ENCODE measurements at places on chromosomes 6 and 20.

DNA sequence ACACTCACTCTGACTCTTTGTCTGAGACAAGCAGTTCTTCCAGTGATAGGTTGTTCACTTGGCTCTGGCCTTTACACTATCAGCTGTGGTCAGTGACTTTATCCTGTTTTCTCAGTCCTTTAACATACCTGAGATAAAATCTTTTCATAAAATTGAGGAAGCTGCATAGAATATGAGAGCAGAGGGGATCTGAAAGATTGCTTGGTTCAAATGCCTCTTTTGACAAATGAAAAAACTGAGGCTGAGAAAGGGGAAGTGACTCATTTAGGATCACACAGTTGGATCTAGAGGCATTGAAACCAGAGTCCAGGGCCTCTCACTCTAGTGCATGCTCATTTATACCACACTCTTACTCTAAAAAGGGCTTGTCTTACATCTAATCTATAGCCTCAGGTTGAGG, 277.0 kb upstream of the TBX18 start:
- no peak for DNase-seq

GRCh38 chr20:63114006-63114692, 101.8 kb downstream of the YTHDF1 start:
- DNase-seq = no peak

DNA sequence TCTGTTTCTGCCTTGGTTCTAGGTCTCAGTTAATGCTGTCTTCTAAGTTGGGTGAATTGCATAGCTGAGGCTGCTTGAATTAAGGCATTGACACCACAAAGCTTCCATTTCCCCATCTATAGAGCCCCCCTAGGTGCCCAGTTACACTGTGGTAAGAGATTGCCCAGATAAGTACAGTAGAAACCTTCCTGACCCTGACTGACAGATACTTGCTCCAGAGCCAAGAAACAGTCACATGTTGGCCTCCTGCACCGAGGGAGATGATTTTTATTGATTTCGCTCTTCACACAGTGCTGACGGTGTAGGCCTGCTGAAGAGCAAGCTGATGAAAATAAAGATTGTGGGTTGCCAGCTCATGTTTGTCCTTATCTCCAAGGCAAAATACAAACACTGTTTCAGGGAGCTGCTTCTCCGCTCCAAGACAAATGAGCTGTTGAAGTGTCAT, 67.9 kb downstream of the TRMT11 start:
- DNase-seq = peak; percentile 76

- DNase-seq = no peak
Observed at GRCh38 chr6:90581146-90581545, 5.7 kb downstream of the MAP3K7 start.

- DNase-seq = no peak
Observed at GRCh38 chr6:1678201-1678600, 68.5 kb downstream of the FOXC1 start.

DNA sequence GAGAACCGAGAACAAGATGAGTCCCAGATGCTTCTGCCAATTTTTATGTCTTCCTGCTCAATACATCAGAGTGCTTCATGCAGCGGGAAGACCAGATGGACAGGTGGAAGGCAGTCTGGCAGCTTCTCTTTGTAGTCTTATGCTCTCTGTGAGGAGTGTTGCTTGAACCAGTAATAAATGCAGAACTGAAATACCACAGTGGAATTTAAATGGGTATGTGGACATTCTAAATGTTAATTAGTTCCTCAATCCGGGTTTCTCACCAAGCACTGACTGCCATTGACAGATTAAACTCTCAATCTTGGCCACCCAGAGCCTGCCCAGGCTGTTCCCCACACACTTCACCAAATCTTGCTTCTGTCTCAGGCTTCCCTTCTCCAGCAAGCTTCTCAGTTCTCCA, 695.5 kb upstream of the CHD6 start:
- no peak for DNase-seq

- peak; percentile 96 for DNase-seq
Observed at GRCh38 chr6:25962149-25963127, at the start of gene TRIM38. Gene TRIM38 (plus strand): TSS chr6:25962802. CDS start chr6:25966523, 3,721 bp downstream.

GRCh38 chr6:35970181-35970580, 49.3 kb upstream of the SRPK1 start:
- DNase-seq = no peak

DNA sequence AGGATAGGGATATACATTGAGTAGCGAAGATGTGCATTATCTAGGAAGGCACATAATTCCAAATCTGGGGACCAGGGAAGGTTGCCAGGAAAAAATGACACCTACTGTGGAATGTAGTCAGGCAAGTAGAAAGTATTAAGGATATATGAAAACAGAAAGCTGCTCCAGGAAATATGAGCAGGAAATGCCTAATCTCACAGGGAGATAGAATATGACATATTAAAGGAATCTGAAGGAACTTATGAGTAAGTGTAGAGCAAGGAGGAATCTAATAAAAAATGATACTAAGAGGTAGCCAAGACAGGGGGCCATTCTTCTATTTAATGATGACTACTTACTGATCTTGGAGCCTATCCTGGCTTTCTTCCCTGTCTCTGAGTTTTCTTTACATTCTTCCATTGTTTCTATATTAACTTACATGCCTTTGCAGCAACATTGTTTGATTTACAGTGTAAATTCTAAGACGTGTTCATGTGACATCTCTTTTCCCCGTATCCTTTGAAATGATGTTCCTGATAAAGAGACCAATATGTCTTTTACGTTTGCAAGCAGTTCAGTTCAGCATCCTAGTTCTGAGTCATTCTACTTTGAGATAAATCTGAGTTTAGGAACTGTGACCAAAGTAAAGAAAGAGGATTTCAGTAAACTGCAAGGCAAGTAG, 58.6 kb downstream of the TINAG start:
- no peak for DNase-seq

Data from hematopoietic multipotent progenitor cell treated with erythropoietin and hydrocortisone succinate and interleukin-3 and kit ligand, for 6 days (in vitro differentiated cells).